ENCODE measurements at places on chromosomes 11 and 22.

GRCh38 chr22:30809086-30809485, 114.4 kb downstream of the OSBP2 start:
- no peak for DNase-seq

- peak; percentile 55 for DNase-seq
These were observed 698 bp downstream of the PAK1 start for GRCh38 chr11:77472991-77473800.

DNA sequence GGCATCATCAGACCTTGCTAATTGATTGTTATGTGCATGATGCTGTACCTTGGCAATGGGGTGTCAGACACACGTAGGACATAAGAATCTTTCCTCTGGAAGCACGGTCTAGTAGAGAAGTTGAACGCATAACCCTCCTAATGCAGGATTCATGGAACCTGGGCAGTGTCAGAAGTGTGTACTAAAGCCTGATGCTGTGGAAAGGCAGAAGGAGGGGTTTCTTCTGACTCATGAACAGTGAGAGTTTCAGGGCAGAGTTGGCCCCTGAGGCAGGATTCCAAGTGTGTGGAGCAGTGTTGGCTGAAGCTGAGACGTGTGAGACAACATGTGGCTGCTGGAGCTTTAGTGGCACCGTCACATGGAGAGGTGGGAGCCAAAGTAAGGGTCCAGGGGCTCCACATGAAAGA, 3.5 kb downstream of the PANX1 start:
- no peak for DNase-seq

DNA sequence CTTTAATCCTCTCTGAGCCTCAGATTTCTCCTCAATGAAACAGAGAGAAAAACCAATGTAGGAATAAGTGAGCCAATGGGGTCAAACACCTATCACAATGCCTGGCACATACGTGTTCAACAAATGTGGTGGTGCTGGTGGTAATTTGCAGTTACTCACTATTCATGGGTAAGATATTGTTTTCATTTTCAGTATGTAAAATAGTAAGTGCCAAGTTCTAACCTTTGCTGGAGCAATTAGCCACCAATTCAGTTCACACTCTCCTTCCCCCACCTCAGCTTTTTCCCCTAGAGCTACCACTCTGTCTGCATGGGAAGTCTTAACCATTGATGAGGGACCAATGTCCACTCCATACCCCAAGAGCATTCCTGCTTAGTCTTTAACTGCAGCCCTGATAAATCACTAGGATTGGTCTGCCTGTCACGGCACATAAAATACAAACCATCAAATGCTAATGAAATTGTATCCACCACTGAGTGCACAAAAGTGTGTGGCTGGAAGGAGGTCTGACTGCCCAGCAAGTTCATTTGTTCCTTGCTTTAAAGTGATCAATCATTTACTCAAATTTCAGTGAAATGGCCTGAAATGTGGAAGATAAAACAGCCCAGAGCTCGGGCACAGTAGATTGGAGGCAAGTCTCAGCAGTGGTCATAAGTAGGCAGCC, 187.4 kb upstream of the API5 start:
- DNase-seq, result no peak

DNA sequence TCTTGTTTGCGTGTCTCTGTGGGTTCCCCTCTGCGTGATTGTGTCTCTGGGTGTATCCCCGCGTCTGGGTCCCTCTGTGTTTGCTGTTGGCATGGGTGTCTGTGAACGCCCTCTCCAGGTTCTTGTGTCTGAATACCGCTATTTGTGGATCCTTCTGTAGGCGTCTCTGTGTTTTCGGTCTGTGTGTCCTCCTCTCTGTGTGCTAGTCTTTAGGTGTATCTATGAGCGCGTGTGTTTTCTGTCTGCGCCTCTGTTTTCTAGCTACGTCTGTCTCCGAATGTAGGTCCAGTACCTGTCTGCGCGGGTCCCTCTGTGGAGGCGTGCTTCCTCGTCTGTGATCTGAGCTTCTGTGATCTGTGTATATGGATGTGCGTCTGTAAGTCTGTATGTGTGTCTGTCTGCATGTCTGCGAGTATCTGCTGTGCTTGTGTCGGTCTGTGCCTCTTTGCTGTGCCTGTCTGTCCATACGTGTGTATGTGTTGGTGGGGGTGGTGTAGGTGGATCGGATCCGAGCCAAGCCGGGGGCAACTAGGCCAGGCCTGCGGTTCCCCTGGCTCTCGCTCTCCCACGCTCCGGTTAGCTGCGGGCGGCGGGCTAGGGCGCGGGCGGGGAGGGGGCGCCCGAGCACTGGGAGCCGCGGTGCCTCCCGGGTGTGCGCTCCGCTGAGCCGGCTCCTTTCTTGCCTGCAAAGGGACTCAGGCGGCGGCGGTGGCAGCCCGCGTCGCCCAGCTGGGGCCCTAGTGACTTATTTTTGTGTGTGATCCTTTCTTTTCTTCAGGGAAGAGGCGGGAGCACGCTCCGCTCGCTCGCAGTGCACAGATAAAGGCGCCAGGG, 105.3 kb upstream of the E2F8 start:
- DNase-seq, result peak; percentile 66

- no peak for DNase-seq
These were observed 36.0 kb upstream of the COMT start for GRCh38 chr22:19905347-19906276.

DNA sequence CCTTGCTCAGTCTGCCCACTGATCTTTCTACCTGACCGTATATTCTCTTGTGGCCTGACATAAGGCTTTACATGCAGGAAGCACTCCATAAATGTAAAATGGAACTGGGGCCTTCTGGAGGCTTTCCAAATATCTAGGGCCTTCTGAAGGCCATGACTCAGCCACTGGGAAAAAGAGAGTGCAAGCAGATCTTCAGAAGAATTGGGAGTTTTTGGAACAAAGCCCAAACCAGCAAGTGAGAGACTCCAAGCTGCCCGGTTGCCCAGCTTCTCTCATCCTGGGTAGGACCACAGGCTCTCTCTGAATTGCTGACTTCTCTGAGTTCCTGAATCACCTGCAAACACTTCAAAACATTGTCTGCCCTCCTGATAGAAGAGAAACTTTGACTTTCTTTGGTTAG, 107.9 kb upstream of the BMAL1 start:
- no peak for DNase-seq

- no peak for DNase-seq
These were observed 378.1 kb downstream of the LARGE1 start for GRCh38 chr22:33542153-33542552.

DNA sequence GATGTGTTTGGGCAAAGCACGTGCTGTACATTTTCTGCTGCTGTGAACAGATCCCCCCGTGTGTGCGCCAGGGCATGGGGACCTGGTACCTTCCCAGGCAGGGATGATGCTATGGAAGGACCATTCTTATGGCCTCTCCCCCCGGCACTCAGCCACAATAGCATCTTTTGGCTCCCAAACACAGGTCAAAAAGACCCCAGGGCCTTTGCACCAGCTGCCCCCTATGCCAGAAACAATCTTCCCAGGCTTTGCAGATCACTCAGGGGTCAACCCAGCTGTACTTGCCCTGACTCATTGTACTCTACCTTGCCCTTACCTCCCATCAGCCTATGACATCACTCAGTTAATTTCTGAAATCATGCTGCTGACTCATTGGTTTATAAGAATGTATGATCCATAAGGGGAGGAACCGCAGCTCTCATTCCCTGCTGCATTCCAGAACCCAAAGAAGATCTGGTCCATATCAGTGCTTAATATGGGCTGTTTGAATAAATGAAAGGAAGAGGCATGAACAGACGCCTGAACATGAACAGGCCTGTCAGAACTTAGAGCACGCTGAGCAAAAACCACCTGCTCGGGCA, 100.7 kb downstream of the CELSR1 start:
- DNase-seq, result no peak

DNA sequence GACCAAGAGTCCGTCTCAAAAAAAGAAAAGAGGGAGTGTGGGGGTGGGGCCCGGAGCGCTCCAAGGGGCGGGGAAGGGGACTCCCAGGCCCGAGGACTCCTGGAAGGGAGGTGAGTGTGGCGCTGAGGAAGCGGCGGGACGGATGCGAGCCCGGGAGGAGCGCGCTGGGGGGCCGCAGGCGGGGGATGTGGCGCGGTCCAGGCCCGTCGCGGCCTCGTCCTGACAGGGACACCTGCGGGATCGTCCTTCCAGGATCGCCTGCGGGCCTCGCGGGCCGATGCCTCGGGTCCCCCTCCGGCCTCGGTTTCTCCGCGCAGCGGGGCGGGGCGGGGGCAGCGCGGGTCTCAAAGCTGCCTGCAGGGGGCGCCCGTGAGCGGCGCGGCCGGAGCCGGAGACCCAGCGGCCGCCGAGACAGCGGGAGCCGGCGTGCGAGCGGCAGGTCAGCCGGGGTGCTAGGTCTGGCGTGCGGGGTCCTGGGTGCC, 3.8 kb upstream of the ADORA2A start:
- no peak for DNase-seq

- DNase-seq, result no peak
These were observed 20.0 kb downstream of the MTFP1 start for GRCh38 chr22:30445438-30446145.

GRCh38 chr22:39994041-39994565, 651 bp upstream of the FAM83F start:
- no peak for DNase-seq

GRCh38 chr11:8329847-8330361, 66.2 kb upstream of the LMO1 start:
- DNase-seq, result no peak

DNA sequence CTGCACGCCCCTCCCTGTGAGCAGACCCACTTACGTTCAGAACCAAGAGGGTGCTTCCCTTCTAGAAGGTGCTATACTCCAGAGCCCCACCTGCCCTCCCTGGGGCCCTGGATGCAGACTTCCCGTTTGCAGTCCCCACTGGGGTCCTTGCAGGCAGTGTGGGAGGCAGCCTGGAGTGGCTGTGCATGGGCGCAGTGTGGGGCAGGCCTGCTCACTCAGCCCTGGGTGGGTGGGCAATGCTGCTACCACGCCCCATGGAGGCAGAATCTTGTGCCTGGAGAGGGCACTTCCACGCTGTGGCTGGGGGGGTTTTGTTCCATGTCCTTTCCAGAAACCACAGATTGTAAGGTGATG, 116.2 kb downstream of the KCNQ1OT1 start:
- DNase-seq, result no peak

DNA sequence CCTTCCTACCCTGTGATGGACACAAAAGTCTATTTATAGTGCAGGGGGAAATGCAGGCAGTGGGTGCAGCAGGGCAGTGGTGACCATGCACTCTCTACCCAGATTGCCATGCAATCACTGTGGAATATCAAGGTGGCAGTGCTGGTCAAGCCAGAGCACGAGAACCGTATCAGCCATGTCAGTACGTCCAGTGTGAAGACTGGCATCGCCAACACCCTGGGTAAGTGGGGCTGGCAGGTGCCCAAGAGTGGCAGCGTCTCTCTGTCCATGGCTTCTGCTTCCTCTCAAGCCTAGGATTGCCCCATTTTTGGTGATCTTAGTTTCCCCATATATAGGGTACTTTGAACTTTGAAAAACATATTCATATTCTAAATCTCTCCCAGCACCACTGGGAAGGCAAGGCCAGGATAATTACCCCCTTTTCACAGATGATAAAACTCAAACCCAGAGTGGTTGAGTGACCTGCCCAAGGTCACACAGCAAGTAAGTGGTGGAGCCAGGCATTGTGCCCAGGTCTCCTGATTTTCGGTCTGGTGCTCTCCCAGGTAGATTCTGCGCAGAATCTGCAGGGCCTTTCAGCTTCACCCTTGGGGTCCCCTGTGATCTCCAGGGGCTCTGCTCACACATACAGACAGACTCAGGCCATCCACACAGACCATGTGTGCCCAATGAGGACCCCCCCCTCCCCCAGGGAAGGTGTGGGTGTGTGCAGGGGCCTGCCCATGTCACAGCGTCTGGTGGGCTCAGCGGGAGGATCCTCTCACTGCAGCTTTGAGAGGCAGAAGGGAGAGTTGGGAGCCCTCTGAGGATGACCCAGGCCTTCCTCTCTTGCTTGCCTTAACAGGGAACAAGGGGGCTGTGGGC, 7.1 kb downstream of the INPPL1 start:
- no peak for DNase-seq

GRCh38 chr22:44525941-44526778, 28.1 kb upstream of the RTL6 start:
- DNase-seq, result no peak

GRCh38 chr22:19806213-19807160, 45.9 kb downstream of the TBX1 start:
- no peak for DNase-seq

DNA sequence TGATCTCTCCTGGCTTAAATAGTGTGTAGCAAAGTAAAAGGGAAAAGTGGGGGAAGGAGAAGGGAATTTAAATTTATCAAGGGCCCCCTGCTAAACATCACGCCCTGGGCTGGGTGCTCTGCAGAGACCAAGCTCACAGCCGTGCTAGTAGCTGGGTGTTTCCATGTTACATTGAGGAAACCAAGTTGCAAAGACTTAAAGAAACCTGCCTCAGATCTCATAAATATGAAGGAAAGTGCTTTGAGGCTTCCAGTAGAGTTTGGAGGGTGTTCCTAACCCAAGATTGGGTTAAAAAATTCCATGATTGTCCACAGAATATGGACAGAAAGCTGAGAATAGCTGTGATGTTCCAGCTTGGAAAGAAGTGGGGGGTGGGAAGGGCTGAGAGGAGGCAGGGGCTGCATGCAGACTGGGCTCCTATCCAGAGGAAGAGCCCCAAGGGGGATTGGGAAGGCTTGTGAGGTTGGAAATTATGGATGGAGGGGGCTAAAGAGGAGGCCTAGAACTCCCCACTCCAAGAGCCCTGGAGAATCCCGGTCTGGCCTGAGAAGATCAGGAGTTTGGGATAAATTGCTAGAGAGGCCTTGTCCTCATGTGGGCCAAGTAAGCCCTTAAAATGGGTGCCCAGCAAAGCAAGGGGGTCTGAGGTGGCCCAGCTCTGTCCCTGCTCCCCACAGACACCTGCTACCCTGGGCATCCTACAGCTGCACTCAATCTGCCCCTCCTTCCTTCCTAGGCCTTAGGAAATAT, 25.0 kb upstream of the OAF start:
- no peak for DNase-seq

- DNase-seq, result no peak
These were observed 330.5 kb downstream of the TENM4 start for GRCh38 chr11:79110321-79110720.

DNA sequence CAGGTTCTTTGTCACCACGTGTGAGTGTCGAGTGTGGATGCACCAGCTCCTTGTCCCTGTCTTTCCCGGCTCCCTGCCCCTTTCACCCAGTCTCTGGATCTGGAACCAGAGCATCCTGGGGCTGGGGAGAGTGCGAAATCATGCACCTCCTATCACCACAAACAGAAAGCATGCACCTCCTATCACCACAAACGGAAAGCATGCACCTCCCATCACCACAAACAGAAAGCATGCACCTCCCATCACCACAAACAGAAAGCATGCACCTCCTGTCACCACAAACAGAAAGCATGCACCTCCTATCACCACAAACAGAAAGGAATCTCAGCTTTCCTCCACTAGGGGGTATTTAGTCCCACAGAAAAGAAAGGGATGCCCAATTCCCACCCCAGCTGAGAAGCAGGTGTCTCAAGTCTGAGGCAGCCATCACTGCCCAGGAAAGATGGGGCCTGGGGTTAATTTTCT, 5.9 kb upstream of the GLB1L3 start:
- DNase-seq, result no peak

All from substantia nigra (tissue), 51 donors.